Fibroblast of lung (primary cell): ENCODE measurements at places on chromosomes 3 and 15. TPM values are rescaled to one million over a fixed set of nuclear protein-coding genes. Genes with fewer than 3 reads are reported as not detected.

The ATP13A5 gene
- not detected in 2 replicates for polyA plus RNA-seq

The PCNP gene
- 103 and 116 TPM in 2 replicates for polyA plus RNA-seq

The LMCD1 gene
- polyA plus RNA-seq: 29.7 and 137 TPM in 2 replicates

The DPP8 gene
- polyA plus RNA-seq: 20.0 and 29.9 TPM in 2 replicates

The GPR149 gene
- not detected in 2 replicates for polyA plus RNA-seq

The TCF12 gene
- 105 and 309 TPM in 2 replicates for polyA plus RNA-seq

The PLSCR4 gene
- 27.4 and 57.6 TPM in 2 replicates for polyA plus RNA-seq

The LEKR1 gene
- 0.28 and 0.35 TPM in 2 replicates for polyA plus RNA-seq

The TYRO3 gene
- polyA plus RNA-seq: 9.2 and 20.9 TPM in 2 replicates

The TBCCD1 gene
- polyA plus RNA-seq: 12.3 and 16.8 TPM in 2 replicates

The SLC7A14 gene
- polyA plus RNA-seq: 3.4 and 4.4 TPM in 2 replicates

The DNAH12 gene
- polyA plus RNA-seq: 0.06 and 0.12 TPM in 2 replicates

The APOD gene
- polyA plus RNA-seq: 1.9 and 3.3 TPM in 2 replicates

The GRK7 gene
- polyA plus RNA-seq: not detected in 2 replicates

The RHCG gene
- not detected in 2 replicates for polyA plus RNA-seq

The RYR3 gene
- not detected in 2 replicates for polyA plus RNA-seq

The STRIT1 gene
- not detected in 2 replicates for polyA plus RNA-seq

The PRSS50 gene
- not detected in 2 replicates for polyA plus RNA-seq

The MNS1 gene
- 3.2 and 3.9 TPM in 2 replicates for polyA plus RNA-seq
